ENCODE measurements at places on chromosomes 1 and 21.

DNA sequence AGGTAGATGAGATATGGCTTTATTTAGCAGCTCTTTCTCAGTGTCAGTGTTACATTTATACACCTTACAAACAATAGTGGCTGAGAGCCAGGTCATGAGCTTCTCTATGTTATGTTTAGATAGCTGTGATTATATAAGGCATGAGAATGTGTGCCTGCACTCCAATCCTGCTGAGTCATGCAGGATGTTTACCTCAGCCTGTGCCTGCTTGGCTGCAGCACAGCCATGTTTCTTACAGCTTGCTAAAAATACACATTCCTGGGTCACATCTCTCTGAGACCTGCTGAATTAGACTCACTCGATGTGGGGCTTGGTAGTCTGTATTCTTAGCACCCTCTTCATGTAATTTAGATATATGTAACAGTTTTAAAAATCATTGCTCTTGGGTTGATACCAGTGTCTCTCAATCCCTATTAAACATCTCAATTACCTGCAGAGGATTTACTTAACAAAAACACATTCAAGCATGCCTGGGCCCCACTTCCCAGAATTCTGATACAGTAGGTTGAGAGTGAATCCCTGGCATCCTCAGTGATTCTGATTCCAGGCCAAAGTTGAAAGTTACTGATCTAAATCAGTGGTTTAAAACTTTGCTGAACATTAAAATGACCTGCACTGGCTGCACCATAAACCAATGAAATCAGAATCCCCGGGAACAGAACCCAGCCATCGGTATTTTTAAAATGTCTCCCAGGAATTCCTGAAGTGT is 107.5 kb downstream of the GDAP2 start:
- peak; percentile 28 for DNase-seq

DNA sequence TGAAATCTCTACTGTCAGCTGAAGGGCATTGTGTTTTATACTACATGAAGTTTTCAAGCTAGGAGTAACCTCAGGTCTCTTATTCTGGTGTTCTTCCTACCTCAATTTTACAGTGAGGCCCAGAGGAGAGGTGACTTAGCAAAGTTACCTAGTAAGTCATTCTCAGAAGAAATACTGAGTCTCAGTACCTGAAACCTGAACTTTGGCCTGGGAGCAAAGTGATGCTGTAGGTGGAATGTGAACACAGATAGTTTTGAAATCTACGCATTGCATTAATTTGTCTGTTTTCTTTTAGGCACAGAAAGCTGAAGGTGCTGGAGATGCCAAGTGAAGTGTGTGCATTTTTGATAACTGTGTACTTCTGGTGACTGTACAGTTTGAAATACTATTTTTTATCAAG is 2.6 kb downstream of the HMGN2 start:
- DNase-seq, result no peak

DNA sequence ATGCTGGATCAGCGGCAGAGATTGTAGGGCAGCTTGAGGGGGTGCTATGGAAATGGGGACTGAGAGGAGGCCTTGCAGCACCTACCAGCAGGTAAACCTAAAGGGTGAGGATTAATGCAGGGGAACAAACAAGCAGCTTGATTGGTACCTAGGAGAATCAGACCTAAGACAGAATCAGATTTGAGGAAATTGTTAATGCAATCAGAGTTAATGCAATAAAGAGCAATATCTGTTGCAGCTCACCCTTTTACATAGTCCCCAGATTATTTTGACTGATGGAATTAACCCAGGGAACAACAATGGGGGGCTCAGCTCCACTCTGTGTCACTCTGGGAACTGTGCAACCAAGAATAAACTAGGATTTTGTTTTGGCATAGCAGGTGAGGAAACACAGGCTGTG is 64.5 kb downstream of the ZC3H11B start:
- DNase-seq, result no peak

DNA sequence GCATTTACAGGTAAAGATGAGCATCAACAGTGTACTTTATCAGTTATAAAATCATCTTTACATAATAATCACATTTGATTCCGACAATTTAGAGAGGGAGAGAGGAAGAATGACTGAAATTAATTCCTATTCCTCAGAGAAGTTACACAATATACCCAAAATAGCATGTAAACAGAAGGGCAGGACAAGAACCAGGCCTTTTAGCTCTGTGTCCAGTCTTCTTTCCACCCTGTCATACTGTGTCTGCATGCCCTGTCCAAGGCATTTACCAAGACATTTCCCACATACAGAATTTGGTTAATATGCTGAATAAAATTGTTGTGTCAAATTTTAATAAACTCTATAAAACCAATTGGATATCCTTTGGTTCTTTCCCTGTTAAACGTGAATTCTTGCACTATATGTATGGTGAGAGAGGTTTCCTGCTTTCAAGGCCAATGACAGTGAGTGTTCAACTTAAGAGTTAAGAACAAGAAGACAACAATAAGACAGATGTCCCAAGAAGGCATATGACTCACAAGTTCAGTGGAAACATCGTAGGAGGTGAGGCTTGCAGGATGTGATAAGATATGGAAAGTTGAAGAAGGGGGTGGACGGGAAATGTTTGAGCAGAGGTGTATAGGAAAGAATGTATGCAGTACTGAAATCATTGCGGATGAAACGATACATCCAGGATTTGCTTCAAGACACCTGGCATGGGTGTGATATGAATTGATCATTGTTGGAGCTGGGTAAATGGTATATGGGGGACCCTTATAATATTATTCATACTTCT is 20.8 kb downstream of the LRRC8B start:
- no peak for DNase-seq

DNA sequence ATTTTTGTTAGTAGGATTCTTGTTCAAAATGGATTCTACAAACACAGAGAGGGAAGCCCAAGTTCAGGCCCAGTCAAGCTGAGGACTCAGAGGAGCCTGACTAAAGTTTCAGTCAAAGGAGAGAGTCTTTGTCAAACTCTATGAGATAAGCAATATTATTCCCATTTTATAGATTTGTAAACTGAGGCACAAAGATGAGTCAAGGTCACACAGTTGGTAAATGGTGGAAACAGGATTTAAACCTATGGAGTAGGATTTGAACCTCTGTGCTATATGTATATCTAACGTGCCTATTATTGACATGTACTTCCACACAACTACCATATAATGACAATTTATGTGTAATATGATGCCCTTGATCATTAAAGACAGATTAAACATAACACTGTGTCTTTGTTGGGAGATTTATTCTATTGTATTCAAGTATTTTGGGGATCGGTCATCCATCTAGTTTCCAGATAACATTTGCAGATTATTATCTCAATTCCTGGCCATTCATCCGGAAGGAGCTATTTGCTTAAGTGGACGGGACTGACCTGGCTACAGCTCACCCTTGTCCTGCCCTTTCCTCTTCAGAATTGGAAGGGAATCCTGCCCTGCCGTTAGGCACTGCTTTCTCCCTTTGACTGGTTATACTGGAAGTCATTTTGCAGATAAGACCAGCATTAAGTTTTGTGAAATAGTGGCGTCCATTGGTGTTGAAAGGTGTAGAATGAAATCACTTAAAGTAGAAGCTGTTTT is 86.1 kb upstream of the LMO4 start:
- DNase-seq, result no peak

DNA sequence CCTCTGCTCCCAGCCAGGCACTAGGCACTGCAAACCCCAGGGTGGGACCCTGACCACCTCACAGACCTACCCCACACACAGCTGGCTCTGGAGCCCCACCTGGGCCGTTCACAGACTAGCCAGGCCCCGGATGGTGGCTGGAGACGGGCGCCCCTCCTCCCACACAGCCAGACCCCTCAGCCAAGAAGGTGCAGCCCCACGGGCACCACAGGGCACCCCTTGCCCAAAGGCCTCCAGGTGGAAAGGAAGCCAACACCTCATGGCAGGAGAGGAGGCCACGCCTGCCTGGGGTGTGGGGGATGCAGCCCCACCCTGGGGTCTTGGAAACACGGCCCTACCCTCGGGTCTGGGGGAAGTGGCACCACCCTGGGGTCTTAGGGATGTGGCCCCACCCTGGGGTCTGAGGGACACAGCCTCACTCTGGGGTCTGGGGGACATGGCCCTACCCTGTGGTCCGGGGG is 44.6 kb downstream of the WNT9A start:
- no peak for DNase-seq

DNA sequence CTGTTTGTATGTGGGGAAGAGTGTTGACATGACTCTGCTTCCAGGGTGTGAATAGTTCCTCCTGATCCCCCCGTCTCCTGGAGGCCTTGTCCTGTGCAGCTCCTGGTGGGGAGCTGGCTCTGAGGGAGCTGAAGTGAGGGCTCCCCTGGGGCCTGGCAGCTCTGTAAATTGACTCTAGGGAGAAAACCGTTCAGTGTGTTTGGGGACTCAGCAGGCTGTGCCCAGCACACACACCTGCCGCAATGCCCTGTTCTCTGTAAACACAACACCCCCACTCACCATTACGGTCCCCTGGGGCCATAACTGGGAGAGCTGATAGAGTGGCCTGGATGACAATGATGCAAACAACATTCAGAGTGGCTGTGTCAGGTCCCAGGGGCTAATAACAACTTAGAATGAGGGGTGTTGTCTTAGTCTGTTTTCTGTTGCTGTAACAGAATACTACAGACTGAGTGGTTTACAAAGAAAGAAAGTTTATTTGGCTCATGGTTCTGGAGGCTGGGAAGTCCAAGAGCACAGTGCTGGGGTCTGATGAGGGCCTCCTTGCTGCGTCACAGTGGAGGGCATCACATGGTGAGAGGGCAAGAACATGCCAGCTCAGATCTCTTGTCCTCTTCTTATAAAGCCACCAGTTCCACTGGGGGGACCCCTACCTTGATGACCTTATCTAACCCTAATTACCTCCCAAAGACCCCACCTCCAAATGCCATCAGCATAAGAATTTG is 15.3 kb downstream of the ADORA1 start:
- DNase-seq, result no peak

- no peak for DNase-seq
These were observed 110.1 kb upstream of the ZNHIT6 start for GRCh38 chr1:85818371-85818770.

- no peak for DNase-seq
These were observed 60.4 kb upstream of the NEK7 start for GRCh38 chr1:198096390-198096789.

GRCh38 chr1:29756498-29756897 is 520.2 kb downstream of the PTPRU start:
- no peak for DNase-seq

DNA sequence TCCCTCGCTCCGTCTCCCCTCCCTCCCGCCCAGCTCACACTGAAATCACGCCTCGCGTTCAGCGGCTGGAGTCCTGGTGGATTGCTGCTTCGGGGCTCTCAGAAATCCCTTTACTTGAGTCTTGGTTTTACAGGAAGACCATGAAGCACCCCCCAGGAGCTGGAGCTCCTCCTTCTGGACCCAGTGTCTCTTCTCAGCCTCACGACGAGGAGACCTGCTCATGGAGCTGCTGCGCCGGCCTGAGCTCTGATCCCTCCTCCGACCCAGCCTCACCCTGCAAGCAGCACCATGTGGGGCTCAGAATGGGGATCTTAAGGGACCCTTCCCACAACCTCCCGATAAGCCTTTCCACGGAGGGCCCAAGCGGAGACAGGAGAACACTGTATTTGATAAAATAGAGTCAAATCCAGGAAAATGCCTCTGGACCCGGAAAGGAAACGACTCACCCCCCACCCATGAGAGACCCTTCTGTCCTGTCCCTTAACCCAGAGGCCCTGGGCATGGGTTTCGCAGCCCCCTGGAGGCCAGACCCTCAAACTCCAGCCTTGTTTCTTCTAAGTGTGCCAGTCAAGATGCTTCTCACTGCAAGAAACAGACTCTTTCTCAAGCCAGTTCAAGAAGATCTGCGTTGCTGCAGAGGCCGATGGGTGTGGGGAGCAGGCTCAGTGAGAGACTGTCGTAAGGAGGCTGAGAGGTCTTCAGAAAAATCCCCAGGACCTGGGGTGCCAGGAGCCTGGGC is 26.1 kb downstream of the PDE9A start:
- no peak for DNase-seq

GRCh38 chr1:204219971-204220616 is 6.3 kb upstream of the GOLT1A start:
- no peak for DNase-seq

GRCh38 chr1:247487057-247487456 is 29.2 kb upstream of the OR2B11 start:
- DNase-seq, result no peak

- no peak for DNase-seq
These were observed 991 bp downstream of the PYGO2 start for GRCh38 chr1:154960446-154961136.

GRCh38 chr1:30756545-30757351 is 826 bp downstream of the LAPTM5 start:
- DNase-seq, result peak; percentile 10

- DNase-seq, result peak; percentile 17
These were observed 8.1 kb upstream of the TMEM183A start for GRCh38 chr1:202998836-202999750.

GRCh38 chr21:36471254-36471723 is 8.6 kb downstream of the CLDN14 start:
- DNase-seq, result no peak
